Right cardiac atrium (tissue), 5 donors: ENCODE measurements at places on chromosomes 4 and X. TPM values are rescaled to one million over a fixed set of nuclear protein-coding genes. Genes with fewer than 3 reads are reported as not detected.

Gene CSAG1
- polyA plus RNA-seq = not detected

Gene MAGEC1
- polyA plus RNA-seq = not detected

Gene GPM6B
- polyA plus RNA-seq = 11.0 TPM

Gene NUP62CL
- polyA plus RNA-seq = 0.52 TPM

Gene COMMD8
- 18.6 TPM for polyA plus RNA-seq

Gene TEX13B
- not detected for polyA plus RNA-seq

Gene PRDM8
- polyA plus RNA-seq = 0.75 TPM

Gene CT45A10
- not detected for polyA plus RNA-seq

Gene SPANXB1
- not detected for polyA plus RNA-seq

Gene RAB28
- polyA plus RNA-seq = 17.4 TPM

Gene TMSB15A
- polyA plus RNA-seq = 2.0 TPM

Gene MAGEA1
- not detected for polyA plus RNA-seq

Gene IQSEC2
- polyA plus RNA-seq = 15.1 TPM
